ENCODE measurements at places on chromosomes 12 and 14. TPM values are rescaled to one million over a fixed set of nuclear protein-coding genes. Genes with fewer than 3 reads are reported as not detected.

The CLEC6A gene
- total RNA-seq: not detected

The BICDL1 gene
- not detected for total RNA-seq

The MYO1H gene
- total RNA-seq: not detected

The COX8C gene
- total RNA-seq: not detected

The SCN8A gene
- total RNA-seq: 12.7 TPM

The C12orf57 gene
- 170 TPM for total RNA-seq

The CPNE8 gene
- total RNA-seq: 6.7 TPM

All from smooth muscle cell of bladder (primary cell).